ENCODE measurements at places on chromosomes 2 and 18.

GRCh38 chr2:64623242-64623850 lies 30.4 kb downstream of the SERTAD2 start:
- DNase-seq = no peak

- no peak for DNase-seq
These were observed 118.4 kb downstream of the TANC1 start for GRCh38 chr2:159086826-159087225.

GRCh38 chr18:48599391-48599790 lies 60.6 kb downstream of the CTIF start:
- no peak for DNase-seq

DNA sequence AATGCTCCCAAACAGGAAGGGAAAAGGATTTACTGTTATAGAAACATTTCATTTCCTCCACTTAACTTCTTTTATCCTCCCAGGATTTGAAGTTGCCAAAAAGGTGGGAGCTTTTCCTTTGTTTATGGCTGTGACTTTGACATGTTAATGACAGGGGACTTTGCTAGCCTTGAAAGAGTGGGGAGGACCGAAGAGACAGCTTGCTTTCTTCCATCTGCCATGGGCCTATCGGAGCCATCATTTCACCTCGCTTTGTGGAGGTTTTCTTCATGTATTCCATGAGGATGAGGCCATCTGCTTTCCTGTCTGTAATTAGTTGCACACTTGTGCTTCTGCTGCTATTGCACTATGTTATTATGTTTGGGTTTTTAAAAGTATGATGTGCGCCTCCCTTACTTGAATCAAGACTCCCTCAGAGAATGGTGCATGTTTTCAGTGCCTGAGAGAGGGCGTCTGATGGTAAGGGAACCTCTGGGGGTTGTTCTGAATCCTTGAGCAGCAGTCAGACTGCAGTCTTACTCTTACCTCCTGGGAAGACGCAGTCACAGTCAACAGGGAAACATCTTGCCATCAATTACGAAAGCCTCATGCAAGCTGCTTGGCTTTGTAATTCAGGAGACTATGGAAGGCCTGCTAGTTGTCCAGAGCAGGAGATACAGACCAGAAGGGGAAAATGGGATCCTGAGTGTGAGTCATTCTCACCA lies 173.3 kb upstream of the MGAT5 start:
- no peak for DNase-seq

GRCh38 chr18:79587226-79587741 lies 92.3 kb upstream of the CTDP1 start:
- DNase-seq = no peak

DNA sequence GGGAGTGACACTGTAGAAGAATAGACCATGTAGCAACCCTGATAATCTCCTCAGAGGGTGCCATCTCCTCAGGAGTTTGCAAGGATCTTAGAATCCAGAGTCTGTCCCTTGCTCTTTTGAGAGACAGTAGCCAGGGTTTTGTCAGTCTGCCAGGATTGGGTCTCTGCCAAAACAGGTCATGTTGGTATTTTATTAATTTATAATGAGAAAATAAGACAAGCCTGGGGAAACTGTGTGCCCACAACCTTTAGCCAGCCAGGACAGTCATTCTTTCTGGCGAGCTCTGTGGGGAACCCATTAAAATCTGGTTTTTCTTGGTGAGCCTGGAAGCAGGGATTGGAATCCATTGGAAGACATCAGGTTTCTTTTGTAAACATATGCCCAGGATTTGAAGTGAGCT lies 78.6 kb downstream of the PTPRM start:
- DNase-seq = no peak

GRCh38 chr2:217316743-217317142 lies 456.9 kb upstream of the TNP1 start:
- no peak for DNase-seq

DNA sequence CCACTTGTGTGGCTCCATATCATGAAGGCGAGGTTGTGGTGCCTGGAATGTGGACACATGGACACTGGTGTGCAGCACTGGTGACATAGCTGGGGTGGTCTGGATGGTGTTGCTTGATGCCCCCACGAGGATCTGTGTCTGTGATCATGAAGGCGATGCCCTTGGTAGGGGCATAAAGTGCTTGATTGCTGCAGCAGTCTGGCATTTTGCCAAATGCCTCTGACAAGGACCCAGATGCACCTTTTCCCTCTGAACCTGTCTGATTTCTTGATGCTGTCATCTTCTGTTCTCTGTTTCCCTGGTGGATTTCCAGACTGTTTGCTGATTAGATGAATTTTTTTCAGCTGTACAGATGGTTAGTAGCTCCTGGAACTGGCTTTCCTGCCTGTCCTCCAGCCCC lies 752.0 kb upstream of the HS6ST1 start:
- no peak for DNase-seq

DNA sequence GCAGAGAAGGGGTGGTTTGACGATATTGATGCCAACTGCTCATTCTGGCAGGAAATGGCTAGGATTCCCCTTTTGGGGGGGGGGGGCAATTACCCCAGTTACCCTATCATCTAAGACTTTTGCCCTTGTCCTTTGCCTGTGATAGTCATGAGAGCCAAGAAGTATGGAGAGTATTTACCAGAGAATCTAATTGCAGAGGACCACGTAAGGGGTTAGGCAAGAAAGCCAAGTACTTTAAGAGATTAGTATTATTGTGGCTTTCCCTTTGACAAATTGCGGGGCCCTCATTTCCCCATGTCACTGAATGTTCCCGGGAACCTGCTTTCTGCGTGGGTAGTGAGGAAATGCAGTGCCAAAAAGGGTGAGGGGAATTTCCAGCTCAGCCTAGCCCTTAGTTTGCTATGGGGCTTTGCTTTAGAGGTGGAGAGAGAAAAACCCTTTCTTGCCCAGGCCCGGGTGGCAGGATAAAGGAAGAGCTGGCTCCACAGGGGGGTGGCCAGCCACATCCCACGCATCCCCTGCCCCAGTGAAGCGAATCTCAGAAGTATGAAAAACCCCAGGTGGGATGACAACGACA lies 1.5 kb downstream of the AQP4 start:
- DNase-seq = no peak

DNA sequence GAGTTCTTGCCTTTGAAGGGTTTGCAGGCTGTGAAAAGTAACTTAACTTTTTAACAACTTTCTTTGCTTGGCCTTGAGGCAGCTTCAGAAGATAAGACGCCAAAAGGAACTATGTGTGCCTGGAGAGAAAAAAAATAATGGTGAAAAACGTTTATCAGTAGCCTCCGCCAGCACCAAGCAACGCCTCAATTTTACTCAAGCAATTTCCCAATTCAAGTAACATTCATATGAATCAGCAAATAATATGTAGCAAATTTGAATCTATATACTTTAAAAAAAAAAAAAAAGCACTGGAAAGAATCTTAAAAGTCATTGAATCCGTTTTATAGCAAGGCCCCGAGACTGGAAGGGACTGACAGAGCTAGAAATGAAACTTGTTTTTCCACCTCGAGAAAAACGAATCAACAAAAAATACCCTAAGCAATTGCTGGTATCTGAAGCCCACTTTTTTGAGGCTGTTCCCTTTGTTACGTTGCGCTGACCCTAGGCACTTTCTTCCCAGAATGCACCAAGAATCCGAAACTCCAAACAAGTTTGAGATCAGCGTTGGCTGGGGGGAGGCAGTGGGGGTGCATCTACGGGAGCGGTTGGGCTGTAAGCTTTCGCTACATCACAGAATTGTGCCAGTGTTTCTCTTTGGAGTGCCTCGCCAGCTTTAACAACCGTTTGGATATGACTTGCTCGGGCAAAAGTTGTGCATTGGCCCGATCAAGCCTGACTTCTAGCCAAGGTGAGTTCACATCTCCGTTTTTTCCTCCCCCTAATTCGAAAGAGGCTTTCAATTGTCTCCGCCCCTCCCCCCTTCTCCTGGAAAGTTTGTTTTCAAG lies 2.7 kb upstream of the TGIF1 start:
- peak; percentile 65 for DNase-seq

- no peak for DNase-seq
These were observed 142.3 kb upstream of the KCNJ3 start for GRCh38 chr2:154556146-154556545.

DNA sequence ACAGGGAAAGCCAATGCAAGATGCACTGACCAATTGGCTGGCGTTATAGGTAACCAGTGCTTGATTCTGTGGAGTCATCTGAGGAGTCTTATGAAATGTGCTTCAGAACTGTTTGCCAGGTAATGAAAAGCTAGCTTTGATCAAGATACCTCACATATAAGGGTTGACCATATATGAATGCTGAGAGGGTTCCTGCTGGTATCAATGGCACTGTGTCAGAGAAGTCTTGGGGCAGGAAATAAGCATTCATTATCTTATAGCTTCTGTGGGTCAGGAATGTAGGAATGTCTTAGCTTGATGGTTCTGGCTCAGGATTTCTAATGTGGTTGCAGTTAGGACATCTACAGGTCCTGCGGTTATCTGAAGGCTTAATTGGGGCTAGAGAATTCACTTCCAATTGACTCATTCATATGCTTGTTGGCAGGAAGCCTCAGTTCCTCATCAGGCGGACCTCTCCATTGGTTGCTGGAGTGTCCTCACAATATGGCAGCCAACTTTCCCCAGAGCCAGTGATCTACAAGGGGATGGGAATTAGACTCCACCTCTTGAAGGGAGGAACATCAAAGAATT lies 22.1 kb upstream of the TCF7L1 start:
- no peak for DNase-seq

GRCh38 chr2:150618245-150618895 lies 130.9 kb upstream of the RND3 start:
- DNase-seq = no peak

- DNase-seq = no peak
These were observed 45.9 kb downstream of the PNO1 start for GRCh38 chr2:68203587-68203986.

GRCh38 chr2:149562324-149562723 lies 25.3 kb downstream of the MMADHC start:
- DNase-seq = no peak

DNA sequence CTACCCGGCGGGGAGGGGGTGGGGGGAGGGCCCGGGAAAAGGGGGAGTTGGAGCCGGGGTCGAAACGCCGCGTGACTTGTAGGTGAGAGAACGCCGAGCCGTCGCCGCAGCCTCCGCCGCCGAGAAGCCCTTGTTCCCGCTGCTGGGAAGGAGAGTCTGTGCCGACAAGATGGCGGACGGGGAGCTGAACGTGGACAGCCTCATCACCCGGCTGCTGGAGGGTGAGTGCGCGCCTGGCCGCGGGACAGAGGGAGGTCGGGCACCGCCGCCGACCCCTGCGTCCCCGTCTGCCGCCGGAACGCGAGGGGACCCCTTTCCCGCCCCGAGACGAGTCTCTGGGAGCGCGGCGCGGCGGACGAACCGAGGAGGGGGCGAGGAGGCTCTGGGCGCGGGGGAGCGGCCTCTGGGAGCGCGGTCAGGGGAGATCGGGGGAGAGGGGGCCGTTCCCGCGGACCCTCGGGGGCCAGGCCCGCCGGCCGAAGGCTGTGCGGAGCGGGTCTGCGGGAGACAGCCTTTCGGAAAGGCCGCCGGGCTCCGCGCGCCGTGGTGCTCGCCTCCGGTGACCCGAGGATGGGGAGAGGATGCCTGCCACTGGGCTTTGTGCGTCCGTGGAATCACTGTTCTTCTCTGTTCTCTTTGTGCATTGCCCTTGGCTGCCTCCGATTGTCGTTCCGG lies 463 bp downstream of the PPP1CB start:
- DNase-seq = no peak

GRCh38 chr2:10161961-10162441 lies 39.5 kb downstream of the RRM2 start:
- no peak for DNase-seq

DNA sequence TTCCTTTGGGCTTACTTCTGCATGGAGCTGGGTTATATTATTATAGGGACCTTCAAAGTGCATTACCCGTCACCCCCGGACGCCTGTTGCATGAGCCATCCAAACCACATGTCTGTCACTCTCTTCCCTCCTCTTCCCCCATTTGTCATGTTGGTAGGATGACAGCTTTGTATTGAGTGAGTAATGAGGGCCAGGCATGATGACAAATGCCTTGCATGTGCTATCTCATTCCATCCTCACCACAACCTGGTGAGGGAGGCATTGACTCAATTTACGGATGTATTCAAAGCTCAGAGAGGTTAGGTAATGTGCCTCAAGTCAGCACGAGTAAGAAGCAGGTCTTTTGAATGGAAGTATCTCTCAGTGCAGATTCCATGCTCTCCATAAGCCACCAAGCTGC lies 510.5 kb upstream of the TNP1 start:
- DNase-seq = no peak

DNA sequence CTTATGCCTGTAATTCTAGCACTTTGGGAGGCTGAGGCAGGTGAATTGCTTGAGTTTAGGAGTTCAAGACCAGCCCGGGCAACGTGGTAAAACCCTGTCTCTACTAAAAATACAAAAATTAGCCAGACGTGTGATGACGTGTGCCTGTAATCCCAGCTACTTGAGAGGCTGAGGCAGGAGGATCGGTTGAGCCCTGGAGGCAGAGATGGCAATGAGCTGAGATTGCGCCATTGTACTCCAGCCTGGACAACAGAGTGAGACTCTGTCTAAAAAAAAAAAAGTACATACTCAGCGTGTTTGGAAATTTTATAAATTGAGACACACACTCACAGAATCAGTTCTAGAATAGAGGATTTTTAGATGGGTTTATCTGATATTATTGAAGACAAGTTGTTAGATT lies 17.1 kb upstream of the GIGYF2 start:
- DNase-seq = no peak

DNA sequence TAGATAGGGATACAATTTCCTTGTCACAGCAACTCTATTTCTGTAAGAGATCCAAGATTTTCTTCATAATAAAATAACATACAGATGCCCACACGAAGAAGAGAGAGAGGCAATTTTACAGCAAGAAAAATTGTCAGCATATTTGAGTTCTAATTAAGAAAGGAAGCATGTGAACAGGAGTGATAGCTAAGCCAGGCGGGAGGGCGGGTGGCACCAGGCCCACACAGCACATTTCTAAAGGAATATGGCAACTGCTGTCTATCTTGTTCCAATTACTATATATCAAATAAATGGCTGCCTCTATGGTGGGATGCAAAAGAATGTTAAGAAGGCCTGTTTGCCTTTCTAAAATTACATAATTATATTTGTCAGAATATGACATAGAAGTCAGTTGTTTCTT lies 248.3 kb upstream of the DOK6 start:
- no peak for DNase-seq

- DNase-seq = no peak
These were observed 117.8 kb upstream of the SPRED2 start for GRCh38 chr2:65550246-65550645.

DNA sequence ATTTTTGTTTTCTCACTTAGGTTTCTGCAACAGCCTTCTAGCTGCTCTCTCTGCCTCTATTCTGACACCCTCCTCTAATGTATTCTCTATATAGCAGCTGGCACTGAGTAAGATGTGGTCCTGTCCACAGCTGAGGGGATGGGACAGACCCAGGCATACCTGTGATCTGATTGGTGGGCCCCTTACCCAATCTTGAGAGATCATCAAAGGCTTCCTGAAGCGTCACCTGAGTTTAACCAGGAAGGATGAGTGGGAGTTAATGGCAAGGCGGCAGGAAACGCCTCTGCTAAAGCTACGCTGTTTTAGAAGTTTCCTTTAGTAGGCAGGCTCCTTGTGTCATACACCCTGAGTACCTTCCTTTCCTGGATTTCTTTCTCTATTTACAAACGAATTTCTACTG lies 5.7 kb upstream of the TET3 start:
- no peak for DNase-seq

All from right atrium auricular region (tissue), 2 donors.